ENCODE measurements at places on chromosomes 1 and 21.

GRCh38 chr1:22228505-22228911 lies 85.6 kb upstream of the WNT4 start:
- peaks cover 4% of the 10 kb centered on the region for H3K4me1 ChIP-seq
- DNase-seq: no peak
- peaks cover 7% of the 10 kb centered on the region for H3K36me3 ChIP-seq
- peaks cover 57% of the 10 kb centered on the region for H3K27me3 ChIP-seq
- H3K4me3 ChIP-seq: no peak overlapping the region

DNA sequence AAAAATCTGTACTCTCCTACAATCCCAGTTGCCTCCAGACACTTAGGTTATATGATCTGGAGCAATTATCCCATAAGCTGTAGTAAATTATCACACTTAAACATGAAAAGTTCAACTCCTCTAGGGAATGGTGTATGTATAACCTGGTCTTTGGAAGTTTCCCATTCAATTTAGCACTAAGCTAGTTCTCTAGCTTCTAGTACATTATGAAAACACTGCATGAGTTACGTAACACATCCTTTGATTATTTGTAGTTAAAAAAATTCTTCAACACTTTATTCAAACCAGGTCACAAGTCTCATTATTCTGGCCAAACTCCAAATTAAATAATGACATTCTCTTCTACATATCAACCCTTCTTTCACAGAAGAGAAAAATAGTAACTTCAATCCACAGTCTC lies 827.0 kb upstream of the ADAMTS5 start:
- no peak overlapping the region for H3K27ac ChIP-seq
- H3K4me3 ChIP-seq: no peak overlapping the region
- H3K27me3 ChIP-seq: no peaks in the 10 kb centered on the region
- H3K4me1 ChIP-seq: no peaks in the 10 kb centered on the region
- no peak for DNase-seq

GRCh38 chr1:68600049-68600661 lies 103.3 kb upstream of the DEPDC1 start:
- no peaks in the 10 kb centered on the region for H3K36me3 ChIP-seq
- H3K4me1 ChIP-seq: no peaks in the 10 kb centered on the region
- no peak for DNase-seq

GRCh38 chr1:177984136-177984525 lies 14.3 kb upstream of the SEC16B start:
- no peaks in the 10 kb centered on the region for H3K36me3 ChIP-seq
- H3K4me1 ChIP-seq: no peaks in the 10 kb centered on the region
- H3K27ac ChIP-seq: no peak overlapping the region
- H3K4me3 ChIP-seq: no peak overlapping the region
- no peaks in the 10 kb centered on the region for H3K27me3 ChIP-seq
- no peak for DNase-seq
